Stimulated activated CD8-positive, alpha-beta memory T cell treated with anti-CD3 and anti-CD28 coated beads, Interleukin-4, amount 100 ng/mL, for 24 hours (primary cell): ENCODE measurements at places on chromosomes 3 and 15.

DNA sequence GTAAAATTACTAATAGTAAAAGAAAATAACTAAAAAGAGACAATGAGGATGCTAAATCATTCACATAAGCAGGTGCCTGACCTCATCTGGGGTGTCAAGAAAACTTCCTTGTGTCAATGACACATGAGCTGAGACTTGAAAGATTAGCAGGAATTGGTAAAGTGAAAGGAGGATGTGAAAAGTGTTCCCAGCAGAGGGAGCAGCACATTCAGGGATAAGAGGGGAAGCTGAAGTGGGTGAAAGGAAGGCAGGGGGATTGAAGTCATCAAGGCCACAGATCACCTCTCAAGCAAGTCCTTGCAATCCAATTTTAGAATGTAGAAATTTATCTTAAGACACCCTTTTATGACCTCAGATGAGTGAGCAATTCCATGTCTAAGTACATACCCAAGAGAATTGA lies 60.2 kb upstream of the ACP3 start:
- DNase-seq = no peak

- DNase-seq = no peak
Measured at GRCh38 chr15:62164396-62165103, 535 bp downstream of the C2CD4B start.

DNA sequence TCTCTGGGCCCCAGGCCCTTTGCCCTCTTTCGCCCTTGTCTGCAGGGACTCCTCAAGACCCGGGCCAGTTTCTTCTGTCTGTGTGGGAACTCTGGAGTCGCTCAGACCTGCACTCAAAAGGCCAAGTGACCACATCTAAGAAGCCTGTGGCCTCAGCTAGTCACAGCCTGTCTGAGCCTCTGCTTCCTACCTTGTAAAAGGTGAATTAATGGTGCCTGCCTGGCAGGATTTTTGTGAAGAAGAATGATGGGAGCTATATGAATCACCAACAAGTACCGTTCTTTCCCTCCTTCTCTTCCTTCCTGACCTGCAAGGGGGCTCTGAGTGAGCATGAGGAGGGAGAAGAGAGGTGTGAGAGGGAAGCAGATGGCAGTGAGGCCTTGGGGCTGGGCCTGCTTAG lies 7.5 kb downstream of the PLIN1 start:
- DNase-seq = no peak

DNA sequence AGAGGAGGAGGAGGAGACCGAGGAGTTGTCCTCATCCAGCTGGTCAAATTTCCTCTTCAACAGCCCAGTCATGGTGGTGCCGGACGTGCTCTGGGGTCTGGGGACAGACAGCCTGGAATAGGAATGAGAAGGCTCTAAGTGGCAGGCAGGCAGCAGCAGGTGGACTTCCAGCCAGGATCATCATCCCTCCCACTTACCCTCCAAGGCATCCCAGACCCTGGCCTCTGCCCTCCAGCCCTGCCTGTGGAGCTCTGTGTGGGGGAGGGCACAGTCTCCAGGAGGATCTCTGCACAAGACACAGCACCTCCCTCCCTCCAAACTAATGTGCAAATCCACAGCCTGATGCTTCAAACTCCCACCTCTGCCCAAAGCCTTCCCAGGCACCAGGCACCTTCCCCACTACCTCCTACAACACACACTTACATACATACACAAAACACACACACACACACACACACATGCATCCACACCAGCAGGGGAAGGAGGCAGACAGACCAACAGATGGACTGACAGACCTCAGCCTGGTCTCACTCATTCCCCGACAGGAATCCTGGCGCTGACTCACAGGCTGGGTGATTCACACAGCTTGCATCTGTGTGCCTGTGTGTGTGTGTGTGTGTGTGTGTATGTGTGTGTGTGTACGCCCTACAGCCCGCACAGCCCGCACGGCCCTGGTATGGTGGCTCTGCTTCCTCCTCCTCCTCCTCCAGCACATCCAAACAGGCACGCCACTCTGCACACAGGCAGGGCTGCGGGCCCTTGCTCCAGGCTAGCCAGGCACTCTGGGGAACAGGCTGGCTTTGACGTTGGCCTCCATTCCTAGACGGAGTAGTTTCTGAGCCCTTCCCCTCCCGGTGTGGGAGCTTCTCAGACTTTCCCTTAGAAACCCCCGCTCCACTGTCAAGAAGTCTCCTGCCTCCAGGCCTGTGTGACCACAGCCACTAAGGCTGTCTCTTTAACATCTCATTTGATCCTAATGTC lies 6.5 kb downstream of the CSRNP1 start:
- peak; percentile 58 for DNase-seq

DNA sequence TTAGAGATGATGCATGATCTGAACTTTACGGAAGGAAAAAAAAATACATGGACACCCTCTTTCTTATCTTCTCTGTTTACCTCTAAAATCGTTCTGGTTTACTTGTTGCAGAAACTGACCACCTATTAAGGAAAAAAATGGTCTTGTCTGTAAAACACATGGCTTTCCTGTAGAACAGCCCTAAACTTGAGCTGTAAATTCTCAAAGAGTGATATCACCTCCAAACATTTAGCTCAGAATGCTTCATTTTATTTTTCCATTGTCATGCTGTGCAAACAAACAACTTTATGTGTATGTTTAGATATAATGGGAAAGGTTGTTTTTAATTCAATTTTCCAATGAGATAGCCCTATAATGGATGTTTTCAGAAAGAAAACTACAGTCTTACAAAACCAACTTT lies 237.4 kb upstream of the NR2F2 start:
- no peak for DNase-seq

- DNase-seq = no peak
Measured at GRCh38 chr15:63633312-63633711, 36.1 kb downstream of the FBXL22 start.
